Ovary (tissue), 10 donors: ENCODE measurements at places on chromosomes 16 and 17. TPM values are rescaled to one million over a fixed set of nuclear protein-coding genes. Genes with fewer than 3 reads are reported as not detected.

Gene ADORA2B
- 1.0 TPM for total RNA-seq

Gene HSD17B1
- 8.1 TPM for total RNA-seq

Gene EVPLL
- total RNA-seq = not detected

Gene UBB
- 829 TPM for total RNA-seq

Gene IRX3
- total RNA-seq = 0.61 TPM

Gene NPIPB4
- total RNA-seq = 59.0 TPM

Gene MAPT
- 0.83 TPM for total RNA-seq

Gene CLEC18B
- not detected for total RNA-seq

DNA sequence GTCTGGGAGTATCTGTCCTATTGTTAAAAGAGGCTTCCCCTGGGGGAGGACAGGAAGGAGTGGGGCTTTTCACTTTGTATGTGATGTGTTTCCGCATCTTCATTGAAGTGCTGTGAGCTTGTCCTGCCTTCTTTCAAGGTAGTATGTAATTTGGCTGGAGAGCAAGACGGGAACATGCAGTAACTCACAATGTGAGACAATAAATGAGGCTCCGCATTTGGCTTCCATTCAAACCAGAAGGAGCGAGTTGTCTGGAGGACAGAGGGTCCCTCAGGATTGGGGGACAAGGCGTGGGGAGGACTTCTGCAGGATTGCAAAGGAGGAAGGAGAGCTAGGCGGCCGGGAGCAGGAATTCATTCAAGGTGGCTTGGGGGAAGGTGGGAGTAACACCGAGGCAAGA lies 203.5 kb downstream of the RBFOX3 start:
- no peak overlapping the region for H3K27ac ChIP-seq
- no peak for DNase-seq
- H3K27me3 ChIP-seq = no peaks in the 10 kb centered on the region
- no peaks in the 10 kb centered on the region for H3K36me3 ChIP-seq
- H3K4me1 ChIP-seq = no peaks in the 10 kb centered on the region
- H3K4me3 ChIP-seq = no peak overlapping the region

- DNase-seq = no peak
- H3K4me1 ChIP-seq = no peaks in the 10 kb centered on the region
- H3K27me3 ChIP-seq = no peaks in the 10 kb centered on the region
These were observed 386.1 kb downstream of the SEC14L1 start for GRCh38 chr17:77526728-77527350.

GRCh38 chr16:50844840-50845239 lies 103.0 kb downstream of the CYLD start:
- no peaks in the 10 kb centered on the region for H3K4me1 ChIP-seq
- H3K36me3 ChIP-seq = no peaks in the 10 kb centered on the region
- no peak overlapping the region for H3K27ac ChIP-seq
- H3K27me3 ChIP-seq = no peaks in the 10 kb centered on the region
- DNase-seq = no peak

DNA sequence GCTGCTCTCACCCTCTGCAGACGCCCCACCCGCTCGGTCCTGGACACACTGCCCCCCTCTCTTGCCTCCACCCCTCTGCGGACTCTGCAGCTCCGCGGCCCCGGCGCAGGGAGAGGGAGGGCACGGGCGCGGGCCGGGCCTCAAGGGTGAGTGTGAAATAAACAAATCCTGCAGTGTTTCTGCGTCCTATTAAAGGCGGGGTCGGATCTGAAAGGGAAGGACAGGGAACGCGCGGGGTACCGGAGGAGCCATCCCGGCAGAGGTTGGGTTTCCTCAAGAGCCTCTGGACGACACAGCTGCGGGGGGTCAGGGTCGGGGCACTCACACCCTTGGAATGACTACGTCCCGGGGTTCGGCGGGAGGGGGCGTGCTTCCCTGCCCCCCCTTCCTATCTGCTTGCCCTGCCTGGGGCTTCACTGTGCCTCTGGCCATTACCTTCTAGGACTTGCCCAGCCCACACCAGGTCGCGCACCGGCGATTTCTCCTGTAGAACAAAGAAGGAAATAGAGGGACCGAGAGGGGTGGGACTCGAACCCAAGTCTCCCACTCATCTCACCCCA lies 466 bp upstream of the HSF4 start:
- H3K36me3 ChIP-seq = no peaks in the 10 kb centered on the region
- peaks cover 19% of the 10 kb centered on the region for H3K4me1 ChIP-seq
- H3K4me3 ChIP-seq = peak overlapping the region; percentile 33
- no peaks in the 10 kb centered on the region for H3K27me3 ChIP-seq
- peak; percentile 73 for DNase-seq
- H3K27ac ChIP-seq = peak overlapping the region; percentile 77

DNA sequence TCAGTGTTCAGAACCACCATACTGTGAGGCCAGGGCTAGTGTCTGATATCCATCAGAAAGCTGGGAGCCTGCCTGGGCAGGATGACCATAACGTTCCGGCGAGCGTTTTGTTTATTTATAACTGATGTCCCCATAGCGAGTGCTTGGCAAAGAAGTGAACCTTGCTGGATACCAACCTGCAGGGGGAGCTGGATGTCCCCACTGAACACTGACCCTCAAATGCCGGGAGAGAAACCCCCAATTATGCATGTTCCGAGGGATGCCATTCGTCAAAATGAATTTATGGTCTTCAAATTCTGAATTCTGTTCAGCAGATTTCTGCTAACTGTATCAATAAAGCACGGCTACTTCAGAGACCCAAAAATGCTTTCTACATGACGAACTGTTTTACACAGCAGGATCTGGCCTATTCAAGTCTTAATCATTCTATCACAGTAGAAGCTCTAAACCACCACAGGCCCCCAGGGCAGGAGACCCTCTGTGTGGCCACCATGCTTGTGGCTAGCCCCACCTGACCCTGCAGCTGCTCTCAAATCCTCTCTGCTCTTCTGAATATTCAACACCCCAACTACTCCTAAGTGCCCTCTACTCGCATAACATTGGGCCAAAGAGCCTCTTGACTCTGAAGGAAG lies 15.2 kb downstream of the MED24 start:
- DNase-seq = peak; percentile 62
- H3K27ac ChIP-seq = no peak overlapping the region
- H3K4me1 ChIP-seq = peaks cover 3% of the 10 kb centered on the region
- no peak overlapping the region for H3K4me3 ChIP-seq
- H3K36me3 ChIP-seq = no peaks in the 10 kb centered on the region
- no peaks in the 10 kb centered on the region for H3K27me3 ChIP-seq

DNA sequence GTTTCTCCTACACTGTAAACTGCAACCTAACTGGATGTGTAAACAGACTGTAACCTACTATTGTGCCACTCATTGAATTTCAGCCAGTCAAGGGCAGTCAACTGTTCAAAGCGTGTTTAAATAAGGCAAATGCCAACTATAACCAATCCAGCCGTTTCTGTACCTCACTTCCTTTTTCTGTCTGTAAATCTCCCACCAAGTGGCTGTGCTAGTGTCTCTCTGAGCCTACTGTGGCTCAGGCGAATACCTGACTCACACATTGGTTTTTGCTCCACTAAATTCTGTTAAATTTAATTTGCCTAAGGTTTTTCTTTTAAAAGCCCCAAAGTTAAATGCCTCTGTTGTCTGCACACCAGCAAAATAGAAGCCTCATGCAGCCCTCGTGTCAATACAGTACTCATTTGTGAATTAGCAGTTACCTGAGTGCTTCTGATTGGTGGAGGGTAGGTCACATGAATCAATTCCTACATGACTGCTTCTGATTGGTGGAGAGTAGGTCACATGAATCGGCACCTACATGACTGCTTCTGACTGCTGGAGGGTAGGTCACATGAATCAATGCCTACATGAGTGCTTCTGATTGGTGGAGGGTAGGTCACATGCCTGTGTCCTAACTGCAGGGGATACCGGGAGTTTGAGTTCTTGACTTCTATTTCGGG lies 31.1 kb upstream of the CCR7 start:
- H3K36me3 ChIP-seq = no peaks in the 10 kb centered on the region
- H3K4me3 ChIP-seq = no peak overlapping the region
- no peak for DNase-seq
- no peak overlapping the region for H3K27ac ChIP-seq
- no peaks in the 10 kb centered on the region for H3K27me3 ChIP-seq
- no peaks in the 10 kb centered on the region for H3K4me1 ChIP-seq

DNA sequence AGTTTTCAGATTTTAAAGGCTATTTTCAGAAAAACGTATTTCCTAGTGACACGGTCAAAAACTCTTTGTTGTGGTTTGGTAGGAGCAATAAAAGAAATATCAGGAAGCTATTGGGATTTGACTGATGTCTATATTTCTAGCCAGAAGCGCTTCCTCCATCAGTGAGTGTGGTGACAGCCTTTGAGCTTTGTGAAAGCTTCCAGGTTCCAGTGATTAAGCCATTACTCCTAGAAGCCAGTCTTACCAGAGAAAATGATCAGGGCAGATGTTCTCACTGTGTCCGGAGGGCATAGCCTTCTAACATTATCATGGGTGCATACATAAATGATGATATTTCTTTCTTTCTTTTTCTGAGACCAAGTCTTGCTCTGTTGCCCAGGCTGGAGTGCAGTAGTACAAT lies 39.6 kb downstream of the MAP2K6 start:
- H3K27ac ChIP-seq = no peak overlapping the region
- H3K27me3 ChIP-seq = no peaks in the 10 kb centered on the region
- no peak overlapping the region for H3K4me3 ChIP-seq

DNA sequence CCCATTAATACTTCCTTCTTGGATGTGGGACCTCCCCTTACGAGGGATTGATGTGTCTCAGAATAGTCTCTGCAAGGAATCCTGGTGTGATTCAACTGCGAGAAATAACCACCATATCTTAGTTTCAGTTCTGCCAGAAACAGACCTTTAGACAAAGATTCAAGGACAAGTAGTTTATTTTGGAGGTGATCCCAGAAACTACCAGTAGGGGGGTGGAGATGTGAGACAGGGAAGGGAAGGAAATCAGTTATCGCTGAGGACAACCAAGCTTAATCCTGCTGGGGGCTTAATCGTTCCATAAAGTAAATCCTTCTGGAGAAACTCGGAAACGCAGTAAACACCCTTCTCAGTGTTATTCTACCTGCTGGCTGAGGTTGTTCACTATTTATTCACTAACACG lies 5.0 kb upstream of the SDR42E1 start:
- no peaks in the 10 kb centered on the region for H3K27me3 ChIP-seq
- H3K4me1 ChIP-seq = no peaks in the 10 kb centered on the region
- DNase-seq = no peak
- no peak overlapping the region for H3K27ac ChIP-seq

- peak overlapping the region; percentile 50 for H3K27ac ChIP-seq
- peak; percentile 75 for DNase-seq
- peaks cover 38% of the 10 kb centered on the region for H3K4me1 ChIP-seq
- H3K27me3 ChIP-seq = no peaks in the 10 kb centered on the region
These were observed 19.3 kb downstream of the IGFBP4 start for GRCh38 chr17:40462343-40463121.
